ENCODE measurements at places on chromosomes 7 and 10.

DNA sequence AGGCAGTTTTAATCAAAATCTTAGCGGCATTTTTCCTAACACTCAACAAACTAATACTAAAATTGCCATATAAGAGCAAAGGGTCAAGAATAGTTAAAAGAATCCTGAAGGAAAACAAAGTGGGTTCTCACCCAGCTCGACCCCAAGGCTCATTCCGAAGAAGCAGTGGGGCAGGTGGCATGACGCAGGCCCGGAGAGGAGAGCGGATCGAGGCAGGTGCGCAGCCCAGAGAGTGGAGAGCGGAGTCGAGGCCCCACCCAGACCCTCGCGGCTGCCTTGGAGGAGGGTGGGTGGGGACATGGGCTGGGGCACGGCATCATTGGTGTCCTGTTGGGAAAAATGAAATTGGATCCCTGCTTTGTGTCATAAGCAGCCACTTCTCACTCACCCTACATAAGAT, 109.8 kb downstream of the INPP5A start:
- no peak for DNase-seq

DNA sequence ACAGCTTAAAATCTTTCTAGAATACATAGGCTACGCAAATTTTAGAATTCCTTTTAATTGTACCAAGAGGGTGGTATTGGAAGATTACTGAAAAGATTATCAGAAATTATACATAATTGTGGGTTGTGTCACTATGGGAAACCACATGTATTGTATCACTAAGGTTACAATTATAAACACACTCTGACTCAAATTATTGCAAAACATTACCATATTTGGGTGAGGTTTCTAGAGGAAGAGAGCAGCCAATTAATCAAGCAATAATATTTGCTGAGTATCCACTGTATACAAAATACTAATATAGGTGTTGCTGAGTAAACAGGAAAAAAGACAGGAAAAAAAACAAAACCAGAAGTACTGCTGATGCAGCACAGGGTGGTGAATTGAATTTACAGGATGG, 3.1 kb upstream of the CAPZA2 start:
- DNase-seq: no peak

GRCh38 chr10:123100030-123100762, 35.6 kb upstream of the HMX3 start:
- DNase-seq: no peak

GRCh38 chr7:49773936-49774458, 559 bp downstream of the VWC2 start:
- DNase-seq: no peak

DNA sequence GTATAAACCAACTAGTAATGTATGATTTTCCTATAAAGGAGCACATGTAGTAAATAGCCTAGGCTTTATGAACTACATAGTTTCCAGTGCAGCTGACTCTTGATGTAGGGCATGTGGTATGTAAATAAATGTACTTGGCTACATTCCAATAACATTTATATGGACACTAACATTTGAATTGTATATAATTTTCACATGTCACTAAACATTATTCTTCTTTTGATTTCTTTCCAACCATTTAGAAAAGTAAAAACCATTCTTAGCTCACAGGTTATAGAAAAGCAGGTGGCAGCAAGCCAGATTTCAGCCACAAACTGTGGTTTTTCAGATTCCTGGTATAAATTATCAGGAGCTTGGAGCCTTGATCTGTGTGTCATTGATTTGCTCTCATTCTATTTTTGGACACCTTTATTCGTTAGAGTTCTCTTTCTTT, 1182.0 kb downstream of the CNTNAP2 start:
- no peak for DNase-seq

DNA sequence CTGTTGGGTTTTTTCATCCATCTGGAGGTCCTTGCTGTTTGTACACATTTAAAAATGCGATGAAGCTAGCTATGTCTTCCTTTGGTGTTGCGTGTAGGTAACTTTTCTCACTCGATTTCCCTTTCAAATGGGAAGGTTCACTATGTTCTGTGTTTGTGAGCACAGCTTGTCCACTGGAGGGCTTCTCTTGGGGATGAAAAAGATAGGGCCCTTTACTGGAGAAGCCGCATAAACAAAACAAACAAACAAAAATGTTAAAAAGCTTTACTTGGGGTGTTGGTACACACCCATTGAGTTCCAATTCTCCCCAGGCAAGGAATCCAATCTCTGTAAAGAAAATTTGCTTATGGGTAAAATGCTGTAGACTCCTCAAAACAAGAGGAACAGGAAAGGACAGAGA, 23.4 kb downstream of the CYTH3 start:
- no peak for DNase-seq

DNA sequence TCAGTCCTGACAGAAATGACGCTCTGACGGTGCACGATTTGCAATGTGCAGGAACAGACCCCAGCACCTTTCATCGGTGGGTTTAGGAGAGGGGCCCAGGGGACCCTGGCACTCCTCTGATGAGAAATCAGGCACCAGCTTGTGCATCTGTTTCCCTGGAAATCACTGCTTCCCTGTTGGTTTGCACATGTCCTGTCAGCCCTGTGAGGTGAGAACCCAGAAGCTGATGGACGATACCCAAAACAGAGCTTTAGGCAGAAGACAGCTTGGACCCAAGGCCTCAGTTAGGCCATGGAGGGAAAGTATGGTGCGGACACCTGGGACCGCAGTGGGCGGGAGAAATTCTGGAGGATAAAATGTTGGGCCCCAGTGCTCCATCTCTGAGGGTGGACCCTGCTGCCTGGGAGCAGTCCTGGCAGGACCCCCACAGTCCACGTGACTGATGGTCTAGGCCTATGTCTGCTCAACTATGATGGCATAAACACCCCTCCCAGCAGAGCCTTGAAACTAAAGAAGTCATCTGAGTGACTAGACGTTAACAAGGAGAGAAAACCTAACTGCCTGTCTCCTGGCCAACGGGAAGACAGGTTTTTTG, 242.8 kb downstream of the PTPRN2 start:
- DNase-seq: no peak

- DNase-seq: no peak
Observed at GRCh38 chr7:16677978-16678494, 32.1 kb downstream of the BZW2 start.

- no peak for DNase-seq
Observed at GRCh38 chr7:39130274-39130673, 152.6 kb downstream of the POU6F2 start.

- no peak for DNase-seq
Observed at GRCh38 chr10:35259769-35260397, 76.4 kb upstream of the CCNY start.

DNA sequence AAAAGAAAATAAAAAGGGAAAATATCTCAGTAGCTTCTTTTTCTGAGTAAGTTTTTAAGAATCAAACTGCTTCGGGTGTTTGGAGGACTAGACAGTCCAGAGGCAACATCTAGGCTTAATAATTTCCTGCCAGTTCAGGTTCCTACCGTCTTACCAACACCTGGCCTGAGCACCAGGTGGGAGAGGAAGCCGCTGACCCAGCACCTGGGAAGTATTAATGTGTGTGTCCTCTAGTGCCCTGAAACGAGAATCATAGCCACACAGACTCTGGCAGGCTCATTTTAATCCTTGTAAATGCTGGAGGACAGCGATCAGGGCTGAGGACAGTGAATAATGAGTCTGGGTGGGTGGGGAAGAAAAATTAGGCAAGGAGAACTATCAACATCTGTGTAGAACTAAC, 137.4 kb downstream of the ZNF438 start:
- DNase-seq: no peak

DNA sequence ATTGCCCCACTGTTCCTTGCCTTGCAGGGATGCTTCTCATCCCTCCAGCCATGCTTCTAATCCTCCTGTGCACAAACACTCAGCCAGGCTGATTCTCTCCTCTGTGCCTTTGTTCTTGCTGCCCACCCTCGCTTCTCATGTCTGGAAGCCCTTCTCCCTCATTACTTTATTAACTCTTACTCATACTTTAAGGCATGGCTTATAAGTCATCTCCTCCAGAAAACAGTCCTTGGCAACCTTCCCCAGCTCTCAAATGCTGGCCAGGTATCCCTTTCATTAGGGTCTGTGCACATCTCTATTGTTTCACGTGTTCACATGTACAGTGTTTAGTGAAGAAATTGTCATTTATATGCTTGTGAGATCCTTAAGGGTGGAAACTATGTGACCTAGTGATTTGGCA, 62.9 kb downstream of the ITGB8 start:
- no peak for DNase-seq

- no peak for DNase-seq
Observed at GRCh38 chr10:1739751-1740150, 2.4 kb upstream of the ADARB2 start.

DNA sequence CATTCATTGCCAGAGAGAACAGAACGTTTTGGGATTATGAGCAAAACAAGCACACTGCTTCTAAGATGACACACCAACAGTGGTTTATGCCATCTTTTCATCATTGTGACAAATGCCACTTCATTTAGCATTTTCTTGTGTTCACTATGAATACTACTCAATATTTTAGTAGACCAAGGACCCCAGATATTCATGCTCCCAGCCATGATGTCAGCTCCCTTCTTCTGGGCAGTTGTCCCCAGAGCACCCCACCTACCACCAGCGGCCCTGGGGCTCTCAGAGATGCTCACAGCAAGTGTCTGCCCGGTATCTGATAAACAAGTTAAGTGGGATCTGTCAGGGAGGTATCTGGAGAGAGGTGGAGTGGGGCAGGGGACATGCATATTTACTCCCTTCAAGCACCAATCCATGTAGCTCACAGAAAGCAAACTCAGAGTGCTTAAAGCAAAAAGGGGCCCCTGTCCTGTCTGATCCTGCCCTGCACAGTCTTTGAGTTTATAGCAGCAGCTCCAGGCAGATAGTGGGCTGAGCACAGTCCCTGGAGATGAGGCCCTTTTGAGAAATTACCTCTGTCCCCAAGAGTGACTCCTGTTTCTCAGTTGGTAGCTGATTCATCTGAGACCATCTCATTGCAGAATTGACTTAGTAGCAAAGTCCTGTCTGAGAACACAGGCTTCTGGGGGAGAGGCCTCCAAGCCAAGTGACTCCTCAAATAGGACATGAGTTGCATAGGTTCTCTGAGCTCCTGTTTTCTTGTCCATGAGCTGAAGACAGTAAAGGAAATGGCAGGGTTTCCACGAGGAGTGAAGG, 281.8 kb upstream of the KLF6 start:
- no peak for DNase-seq

DNA sequence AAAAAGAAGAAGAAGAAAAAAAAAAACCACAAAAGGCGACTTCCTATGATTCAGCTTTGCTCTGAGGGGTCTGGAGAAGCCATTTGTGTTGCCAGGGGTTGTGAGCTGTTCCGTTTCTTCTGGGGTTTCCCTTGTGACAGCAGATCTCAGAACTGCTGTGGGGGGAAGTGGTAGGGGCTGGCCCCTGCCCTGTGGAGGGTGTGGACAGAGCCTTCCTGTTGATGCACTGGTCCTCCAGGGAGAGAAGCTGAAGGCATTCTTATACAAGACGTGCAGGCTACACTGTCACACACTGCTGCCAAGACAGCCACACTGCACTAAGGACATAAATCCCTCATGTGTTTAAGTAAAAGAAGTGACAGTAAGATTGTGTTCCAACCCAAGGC, 17.3 kb upstream of the CSGALNACT2 start:
- DNase-seq: no peak

DNA sequence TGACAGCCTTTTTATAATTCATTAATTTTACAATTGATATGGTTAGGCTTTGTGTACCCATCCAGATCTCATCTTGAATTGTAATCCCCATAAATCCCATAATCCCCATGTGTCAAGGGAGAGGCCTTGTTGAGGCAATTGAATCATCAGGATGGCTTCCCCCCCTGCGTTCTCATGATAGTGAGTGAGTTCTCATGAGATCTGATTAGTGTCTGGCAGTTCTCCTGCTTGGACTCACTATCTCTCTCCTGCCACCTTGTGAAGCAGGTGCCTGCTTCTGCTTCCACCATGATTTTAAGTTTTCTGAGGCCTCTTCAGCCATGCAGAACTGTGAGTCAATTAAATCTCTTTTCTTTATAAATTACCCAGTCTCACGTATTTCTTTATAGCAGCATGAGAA, 165.7 kb upstream of the GNAI1 start:
- DNase-seq: no peak

- no peak for DNase-seq
Observed at GRCh38 chr10:111338035-111338434, 261.2 kb downstream of the ADRA2A start.

- DNase-seq: no peak
Observed at GRCh38 chr10:23192712-23193434, 761 bp downstream of the PTF1A start.

- no peak for DNase-seq
Observed at GRCh38 chr10:116810120-116810500, 39.2 kb upstream of the ENO4 start.

- no peak for DNase-seq
Observed at GRCh38 chr10:21808550-21808949, 195.0 kb downstream of the DNAJC1 start.

DNA sequence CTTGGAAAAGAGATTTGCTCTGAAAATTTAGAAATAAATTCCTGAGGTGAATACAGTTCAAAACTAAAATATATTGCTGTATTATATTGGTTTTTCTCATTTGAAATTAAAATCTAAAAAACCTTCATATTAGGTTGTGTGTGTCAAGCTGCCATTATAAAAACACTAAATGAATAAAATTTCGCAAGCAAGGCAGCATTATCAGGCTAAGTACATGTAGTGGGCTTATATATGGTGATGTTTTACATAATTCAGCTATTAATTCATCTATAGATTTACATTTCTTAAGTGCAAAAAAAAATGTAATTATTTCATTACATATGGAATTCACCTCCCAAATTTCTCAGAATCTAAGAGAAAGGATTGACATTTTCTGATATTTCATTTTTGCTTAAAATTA, 5.3 kb downstream of the MEOX2 start:
- DNase-seq: no peak

Data from activated CD4-positive, alpha-beta T cell treated with anti-CD3 and anti-CD28 coated beads for 1 hour (primary cell).